Stimulated activated CD4-positive, alpha-beta T cell treated with anti-CD3 and anti-CD28 coated beads, Interleukin-1b, Interleukin-23, amount 100 ng/mL, for 4 hours (primary cell): ENCODE measurements at places on chromosomes 4 and X.

GRCh38 chrX:34790026-34790425 lies 132.9 kb upstream of the TMEM47 start:
- DNase-seq, result no peak

- no peak for DNase-seq
Observed at GRCh38 chr4:89129080-89129640, 17.8 kb downstream of the TIGD2 start.

GRCh38 chrX:47313056-47313455 lies 57.3 kb upstream of the ZNF157 start:
- DNase-seq, result no peak

GRCh38 chrX:65601530-65602220 lies 65.8 kb upstream of the MSN start:
- peak; percentile 12 for DNase-seq

- DNase-seq, result no peak
Observed at GRCh38 chr4:150781191-150781590, 199.2 kb downstream of the MAB21L2 start.

DNA sequence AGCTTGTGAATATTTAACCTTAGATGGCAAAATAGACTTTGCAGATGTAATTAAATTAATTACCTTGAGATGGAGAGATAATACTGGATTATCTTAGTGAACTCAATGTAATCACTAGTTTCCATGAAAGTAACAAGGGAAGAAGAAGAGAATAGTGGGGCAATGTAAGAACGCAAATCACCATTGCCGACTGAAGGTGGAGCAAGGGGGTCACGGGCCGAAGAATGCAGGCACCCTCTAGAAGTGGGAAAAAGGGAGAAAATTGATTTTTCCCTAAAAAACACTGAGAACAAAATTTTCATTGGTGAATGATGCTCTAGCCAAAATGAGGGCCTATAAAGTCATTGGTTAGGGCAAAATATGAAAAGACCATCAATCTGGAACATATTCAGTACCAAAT lies 375.6 kb upstream of the EPHA5 start:
- no peak for DNase-seq

DNA sequence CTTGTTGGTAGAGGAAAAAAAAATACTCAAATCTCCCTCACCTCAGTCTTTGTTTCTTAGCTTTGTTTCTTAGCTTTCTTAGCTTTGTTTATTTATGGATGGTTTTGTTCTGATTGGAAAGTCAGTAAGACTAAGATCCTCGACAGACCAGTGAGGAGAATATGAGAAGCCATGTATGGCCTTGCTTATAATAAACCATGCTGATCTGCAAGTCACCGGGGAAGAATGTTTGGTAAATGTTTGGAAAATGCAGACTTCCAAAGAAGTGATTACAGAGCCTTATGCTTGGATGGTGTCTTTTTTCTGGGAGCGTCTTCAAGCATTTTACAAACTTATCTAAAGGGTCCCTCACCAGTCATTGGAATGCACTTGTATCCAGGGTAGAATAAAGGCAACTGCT lies 90.1 kb upstream of the NOCT start:
- no peak for DNase-seq

DNA sequence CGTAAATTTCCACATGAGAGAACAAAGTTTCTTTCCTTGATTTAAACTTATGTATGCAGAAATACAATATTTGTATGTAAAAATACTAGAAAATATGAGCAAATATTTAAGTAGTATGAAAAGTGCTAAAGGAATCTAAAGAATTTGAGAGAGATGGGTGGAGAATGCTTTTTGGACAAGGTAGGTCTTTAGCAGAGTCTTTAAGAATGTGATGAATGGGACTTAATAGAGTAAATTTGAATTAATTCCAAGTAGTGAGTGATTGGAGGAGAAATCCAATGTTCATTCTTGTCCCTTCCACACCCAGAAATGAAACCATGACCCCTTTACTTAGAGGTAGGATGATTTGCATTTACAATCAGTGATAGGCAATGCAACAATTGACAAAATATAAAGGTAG lies 570.9 kb upstream of the ZFP42 start:
- no peak for DNase-seq

GRCh38 chrX:12434493-12434892 lies 296.2 kb downstream of the FRMPD4 start:
- DNase-seq, result no peak

GRCh38 chrX:131054906-131055305 lies 3.2 kb upstream of the ARHGAP36 start:
- DNase-seq, result no peak

DNA sequence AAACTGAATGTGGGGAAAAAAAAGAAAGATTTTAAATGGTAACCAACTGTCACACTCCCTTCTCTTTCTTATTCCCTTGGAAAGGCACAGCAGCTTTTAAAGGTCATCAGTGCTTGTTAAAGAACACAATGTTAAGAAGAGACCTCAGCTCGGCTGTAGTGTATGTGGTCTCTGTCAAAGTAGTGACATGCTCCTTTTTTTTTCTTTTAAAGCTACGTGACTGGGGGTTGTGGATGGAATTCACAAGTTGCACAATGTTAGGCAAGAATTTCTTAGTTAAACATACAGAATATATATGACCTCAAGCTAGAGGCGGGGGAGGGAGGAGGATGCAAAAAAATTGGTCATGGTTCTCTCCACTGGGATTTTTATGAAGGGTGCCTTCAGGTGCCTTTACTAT lies 45.6 kb downstream of the OCRL start:
- DNase-seq, result no peak

- DNase-seq, result peak; percentile 51
Observed at GRCh38 chr4:139453041-139453370, 915 bp upstream of the RAB33B start.

DNA sequence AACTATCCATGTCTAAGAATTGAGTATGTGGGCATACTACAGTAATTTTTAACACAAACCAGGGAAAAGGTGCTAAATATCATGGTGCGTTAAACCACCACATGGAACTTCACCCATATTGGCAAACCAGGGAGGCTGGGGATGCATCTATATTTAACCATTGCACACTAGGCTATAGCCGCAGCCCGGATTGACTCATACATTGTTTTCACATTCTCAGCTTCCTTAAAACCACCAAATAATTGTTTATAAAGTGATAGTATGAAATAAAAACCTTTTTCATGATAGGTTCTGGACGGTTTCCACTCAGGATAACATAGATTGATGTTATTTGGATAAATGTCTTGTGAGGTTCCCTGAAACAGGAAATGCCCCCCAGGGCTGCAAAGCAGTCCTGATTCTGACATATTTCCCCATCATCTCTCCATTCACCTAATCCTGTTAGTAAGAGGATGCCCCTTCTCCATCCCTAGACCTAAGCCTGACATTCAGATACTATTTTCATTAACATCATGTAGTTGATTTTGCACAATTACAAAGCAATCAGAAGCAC lies 7.9 kb downstream of the COL25A1 start:
- DNase-seq, result no peak

DNA sequence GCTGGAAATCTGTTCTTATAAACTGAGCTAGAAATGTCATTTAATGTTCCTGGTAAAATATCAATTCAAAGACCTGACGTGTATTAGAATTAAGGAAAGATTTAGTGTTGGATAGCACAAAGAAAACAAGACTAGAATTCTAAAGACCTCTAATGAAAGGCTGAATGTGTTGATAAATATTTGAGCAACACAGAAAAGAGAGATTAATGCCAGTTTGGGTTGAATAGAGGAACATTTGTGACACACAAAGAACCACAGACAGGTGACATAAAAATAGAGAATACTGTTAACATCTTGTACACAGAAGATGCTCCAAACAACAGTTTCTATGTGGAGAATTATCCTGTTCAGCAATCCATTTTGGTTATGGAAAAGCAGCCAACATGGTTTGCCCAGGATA lies 222.1 kb upstream of the GALNT7 start:
- no peak for DNase-seq

DNA sequence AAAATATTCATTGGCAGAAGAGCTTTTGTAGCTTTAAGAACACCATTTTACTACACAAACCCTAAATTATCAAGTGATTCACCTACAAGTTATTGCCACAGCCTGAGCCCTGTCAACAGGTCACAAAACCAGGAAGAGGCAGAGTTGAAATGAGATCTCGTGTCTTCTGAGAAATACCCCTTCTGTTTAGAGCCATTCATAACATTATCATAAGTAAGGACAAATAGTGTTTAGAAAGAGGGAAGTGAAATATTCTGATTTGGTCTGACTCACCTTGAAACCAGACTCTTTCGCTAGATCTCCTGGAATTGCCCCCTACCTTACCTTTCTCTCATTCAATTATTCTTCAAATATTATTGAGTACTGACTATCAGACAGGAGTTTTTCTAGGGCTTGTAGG lies 5.9 kb downstream of the ETDB start:
- no peak for DNase-seq
